ENCODE measurements at places on chromosomes 16 and 17.

- no peak for DNase-seq
Measured at GRCh38 chr17:1648173-1648962, 1.3 kb downstream of the RILP start.

GRCh38 chr17:18921912-18922451 is 30.0 kb upstream of the SLC5A10 start:
- no peak for DNase-seq

- peak; percentile 62 for DNase-seq
Measured at GRCh38 chr17:79009397-79010303, at the start of gene CANT1. CANT1 (minus strand) TSS chr17:79009764; CDS start chr17:78997622, 12,142 bp downstream.

DNA sequence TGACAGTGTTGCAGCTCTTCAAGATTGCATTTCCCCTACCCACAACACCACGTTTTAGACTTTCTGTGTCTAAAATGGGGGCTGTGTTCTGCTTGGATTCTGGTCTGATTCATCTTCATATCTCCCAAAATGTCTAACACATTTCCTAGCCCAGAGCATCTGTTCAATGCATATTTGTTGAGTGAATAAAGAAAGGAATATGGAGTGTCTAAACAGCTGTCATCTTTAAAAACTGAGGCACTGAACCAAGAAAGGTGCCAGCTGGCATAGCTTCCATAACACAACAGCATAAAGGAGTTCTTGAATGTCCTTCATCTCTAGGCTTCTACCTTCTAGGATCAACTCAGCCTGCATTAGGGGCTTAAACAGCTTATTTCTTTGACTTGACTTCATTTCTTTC is 67.4 kb downstream of the CDH11 start:
- no peak for DNase-seq

DNA sequence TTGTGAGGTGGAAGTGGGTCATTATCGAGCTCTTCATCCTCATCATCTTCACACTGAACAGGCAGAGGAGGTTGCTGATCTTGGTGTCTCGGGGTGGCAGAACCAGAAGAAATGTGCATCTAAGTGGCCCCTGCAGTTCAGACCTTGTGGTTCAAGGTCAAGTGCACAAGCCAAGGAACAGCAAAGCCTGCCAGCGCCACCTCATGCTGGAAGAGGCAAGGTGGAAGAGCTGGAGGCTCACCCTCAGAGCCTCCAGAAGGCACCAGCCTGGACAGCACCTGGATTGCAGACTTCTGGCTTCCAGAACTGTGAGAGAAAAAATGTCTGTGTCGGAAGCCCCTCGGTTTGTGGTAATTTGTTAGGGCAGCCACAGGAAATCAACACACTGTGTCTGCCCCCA is 32.7 kb downstream of the IFT140 start:
- no peak for DNase-seq

DNA sequence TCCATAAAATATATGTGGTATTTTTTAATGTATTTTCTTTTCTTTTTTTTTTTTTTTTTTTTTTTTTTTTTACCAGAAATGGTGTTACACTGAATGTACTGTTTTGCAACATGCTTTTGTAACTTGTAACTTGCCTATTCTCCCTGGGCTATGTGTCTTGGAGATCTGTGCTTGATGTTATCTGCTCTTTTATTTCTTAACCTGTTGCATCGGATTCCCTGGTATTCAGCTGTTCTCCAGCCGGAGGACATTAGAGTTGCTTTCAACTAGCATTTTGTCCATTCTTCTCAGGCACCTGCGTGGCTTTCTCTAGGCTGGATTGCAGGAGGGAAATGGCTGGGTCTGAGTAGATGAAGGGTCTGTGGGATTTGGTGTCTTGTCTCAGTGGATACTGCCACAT is 47.4 kb downstream of the KATNIP start:
- DNase-seq, result no peak

- no peak for DNase-seq
Measured at GRCh38 chr17:81837641-81838040, 2.8 kb upstream of the PPP1R27 start.

- DNase-seq, result no peak
Measured at GRCh38 chr17:42266462-42266861, 9.7 kb downstream of the STAT5B start.

GRCh38 chr17:64984181-64984580 is 64.9 kb upstream of the LRRC37A3 start:
- no peak for DNase-seq

DNA sequence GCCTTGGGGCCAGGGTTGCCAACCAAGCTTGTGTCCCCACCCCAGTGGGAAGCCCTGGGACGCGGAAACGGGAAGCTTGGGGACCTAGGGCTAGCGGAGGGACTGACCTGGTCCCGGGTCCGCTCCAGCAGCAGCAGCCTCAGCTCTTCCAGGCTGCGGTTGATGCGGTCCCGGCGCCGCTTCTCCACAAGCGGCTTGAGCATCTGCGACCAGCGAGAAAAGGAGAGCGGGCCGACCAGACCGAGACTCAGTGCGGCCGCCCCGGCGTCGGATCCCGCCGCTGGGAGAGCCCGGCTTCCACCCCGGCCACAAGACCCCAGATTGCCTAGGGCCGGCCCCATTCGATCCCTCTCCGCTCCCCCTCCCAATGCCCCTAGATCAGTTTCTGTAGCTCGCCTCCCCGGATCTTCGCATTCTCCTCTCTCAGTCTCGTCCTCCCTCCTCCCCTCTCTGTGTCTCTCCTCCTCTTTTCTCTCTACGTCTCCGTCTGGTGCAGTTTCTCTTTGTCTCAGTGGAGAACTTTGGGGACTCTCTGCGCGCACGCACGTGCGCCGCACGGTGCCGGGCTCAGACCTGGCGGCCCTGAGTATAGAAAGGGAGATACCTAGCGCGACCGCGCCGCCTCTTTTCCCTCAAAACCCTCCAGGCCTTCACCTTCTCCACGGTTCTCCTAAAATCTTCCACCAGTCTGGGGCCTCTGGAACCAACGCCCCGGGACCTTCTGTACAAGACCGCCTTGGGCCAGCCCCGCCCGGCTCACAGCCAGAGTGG is 797 bp downstream of the HES7 start:
- DNase-seq, result no peak

- DNase-seq, result no peak
Measured at GRCh38 chr16:58026139-58026704, 668 bp downstream of the MMP15 start.

GRCh38 chr17:8935191-8935590 is 30.3 kb downstream of the PIK3R5 start:
- DNase-seq, result no peak

GRCh38 chr16:72901000-72901627 is 146.8 kb downstream of the ZFHX3 start:
- DNase-seq, result no peak

GRCh38 chr17:73695035-73695738 is 50.9 kb upstream of the SDK2 start:
- DNase-seq, result no peak

DNA sequence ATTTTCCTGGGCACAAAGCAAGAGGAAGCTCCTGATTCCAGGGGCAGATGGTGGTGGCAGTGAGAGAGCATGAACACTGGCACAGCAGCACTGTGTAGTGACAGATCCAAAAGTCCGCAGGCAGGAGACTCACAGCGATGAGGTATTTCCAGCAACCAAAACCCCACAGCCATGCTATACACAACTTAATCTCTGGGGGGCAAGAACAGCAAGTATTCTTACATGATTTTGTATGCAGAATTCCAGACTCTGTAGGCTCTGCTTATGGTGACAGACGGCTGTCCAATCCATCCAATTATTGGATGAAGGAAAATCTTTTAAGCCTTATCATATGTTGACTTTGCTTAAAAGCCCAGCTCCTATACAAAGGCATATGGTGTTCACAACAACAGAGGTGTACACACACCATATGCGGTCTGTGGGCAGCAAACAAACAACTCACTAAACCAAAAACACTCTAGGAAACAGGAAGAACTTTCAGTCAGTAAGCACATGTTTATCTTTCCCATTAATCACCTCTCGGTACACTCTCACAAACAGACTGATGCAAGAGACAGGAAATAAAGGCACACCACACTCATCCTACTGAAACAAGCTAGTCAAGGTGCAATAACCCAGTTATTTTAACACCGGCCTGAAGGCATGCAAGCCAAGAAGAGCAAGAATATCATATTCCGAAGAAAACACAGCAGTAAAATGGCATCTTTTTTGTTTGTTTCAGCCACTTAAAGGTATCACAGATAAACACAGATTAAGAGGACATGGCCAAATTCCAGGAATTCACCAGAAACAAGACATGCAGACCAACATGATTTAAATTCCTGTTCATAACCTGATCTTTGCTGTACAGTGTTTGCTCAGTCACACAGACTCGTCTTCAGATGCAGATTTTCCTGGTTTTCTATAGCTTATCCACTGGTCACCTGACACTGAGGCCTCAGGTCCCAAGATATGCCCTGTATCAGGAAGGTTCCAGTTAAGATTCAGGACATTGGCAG is 47.8 kb downstream of the ERN1 start:
- peak; percentile 77 for DNase-seq

DNA sequence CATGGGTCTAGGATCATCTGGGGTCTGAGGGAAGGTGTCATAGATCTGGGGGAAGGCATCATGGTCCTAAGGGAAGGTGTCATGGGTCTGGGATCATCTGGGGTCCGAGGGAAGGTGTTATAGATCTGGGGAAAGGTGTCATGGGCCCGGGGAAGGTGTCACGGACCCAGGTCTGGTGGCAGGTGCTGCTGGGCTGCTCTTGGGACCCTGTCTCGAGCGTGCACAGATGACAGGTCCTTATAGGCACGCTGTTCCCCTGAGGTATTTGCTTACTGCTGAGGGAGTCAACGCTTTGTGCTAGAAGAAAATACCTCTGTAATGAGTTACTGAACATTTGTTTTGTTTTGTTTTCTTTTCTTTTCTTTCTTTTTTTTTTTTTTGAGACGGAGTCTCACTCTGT is 1.4 kb downstream of the RAB40C start:
- DNase-seq, result no peak

DNA sequence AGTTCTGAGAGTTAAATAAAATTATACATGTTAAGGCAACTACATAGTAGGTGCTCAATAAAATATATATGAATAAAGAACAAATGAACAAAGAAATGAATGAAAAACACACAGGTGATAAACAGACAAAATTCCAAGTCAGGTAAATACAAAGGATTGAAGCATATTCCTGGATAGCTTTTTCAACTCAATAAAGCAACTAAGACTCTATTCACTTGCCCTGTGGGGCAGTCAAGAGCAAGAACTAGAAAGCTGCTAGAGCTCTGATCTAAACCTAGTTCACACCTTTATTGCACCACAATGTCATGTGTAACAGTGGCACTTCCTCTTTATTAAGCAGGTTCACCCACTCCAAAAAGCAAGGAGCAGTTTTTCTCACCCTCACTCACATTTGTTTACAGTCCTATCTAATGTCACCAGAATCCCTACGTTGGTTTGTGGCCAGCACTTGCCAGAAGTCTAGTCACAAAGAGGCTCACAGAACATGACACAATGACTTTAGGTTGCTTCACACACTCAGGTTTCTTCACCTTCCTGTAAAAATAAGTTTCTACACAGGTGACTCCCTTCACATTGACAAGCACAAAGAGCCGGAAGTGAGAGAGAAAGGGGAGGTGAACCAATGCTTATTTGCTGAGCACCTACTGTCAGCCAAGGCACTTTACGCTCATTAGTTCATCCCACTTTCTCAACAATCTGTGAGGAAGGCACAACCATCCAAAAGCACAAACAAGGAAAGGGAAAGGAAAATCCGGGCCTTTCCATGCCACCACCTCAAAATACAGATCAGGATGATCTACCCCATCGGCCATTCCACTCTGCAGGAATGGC is 70.8 kb downstream of the XPO6 start:
- DNase-seq, result no peak

GRCh38 chr17:41018541-41018940 is 8.5 kb downstream of the KRTAP1-5 start:
- DNase-seq, result no peak

GRCh38 chr16:31474173-31474714 is 2.3 kb downstream of the TGFB1I1 start:
- no peak for DNase-seq

DNA sequence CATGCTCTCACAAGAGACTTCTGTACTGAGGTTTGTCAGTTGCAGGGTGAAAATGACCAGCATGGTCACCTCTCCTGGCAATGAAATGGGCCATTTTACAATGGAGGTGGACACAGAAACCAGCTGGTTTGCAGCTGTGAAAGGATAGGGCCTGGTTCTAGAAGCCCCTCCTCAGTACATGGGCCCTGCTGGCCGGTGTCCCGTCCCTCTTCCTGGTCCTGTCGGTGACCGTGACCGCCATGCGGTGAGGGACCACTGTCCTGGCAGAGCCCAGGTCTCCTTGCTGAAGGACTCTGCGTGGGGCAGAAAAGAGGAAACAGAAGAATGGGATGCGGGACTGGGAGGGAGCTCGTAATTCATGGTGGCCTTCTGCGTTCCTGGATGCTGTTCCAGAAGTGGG is 76.0 kb upstream of the ZNF423 start:
- DNase-seq, result no peak

DNA sequence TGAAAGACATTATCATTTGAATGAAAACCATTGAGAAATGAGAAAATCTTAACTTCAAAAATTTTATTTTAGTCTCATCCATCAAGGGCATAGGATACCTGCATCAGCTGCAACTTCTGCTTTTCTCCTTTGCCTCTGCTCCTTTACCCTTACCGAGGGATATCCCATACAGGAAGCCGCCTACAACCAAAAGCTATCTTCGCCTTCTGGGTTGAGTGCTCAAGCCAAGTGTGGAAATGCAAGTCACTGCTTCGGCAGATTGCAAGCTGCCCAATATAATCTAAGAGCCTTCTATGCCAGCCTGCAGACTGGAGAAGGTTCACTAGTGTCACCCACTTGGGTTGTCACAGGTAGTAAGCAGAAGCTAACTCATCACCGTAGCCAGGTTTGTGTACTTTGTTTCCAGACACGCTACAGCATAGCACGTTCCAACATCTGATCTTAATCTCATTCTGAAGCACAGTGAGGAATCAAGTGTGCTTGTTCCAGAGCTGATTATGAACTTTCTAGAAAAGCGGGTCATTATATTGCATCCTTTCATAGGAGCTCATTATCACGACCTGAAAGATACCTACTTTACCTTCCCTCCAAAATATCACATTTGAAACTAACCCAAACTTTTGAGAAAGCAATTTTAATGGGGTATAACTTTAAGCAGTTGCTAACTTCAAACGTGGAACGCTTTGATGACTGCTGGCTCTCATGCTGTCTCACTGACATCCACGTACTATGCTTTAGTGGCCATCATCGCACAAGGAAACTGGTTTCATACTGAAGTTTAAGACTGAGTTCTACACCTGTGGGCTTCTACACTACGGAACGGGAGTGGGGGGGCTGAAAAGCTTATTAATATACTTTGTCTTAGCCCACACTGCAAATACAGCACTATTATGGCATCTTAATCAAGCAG is 8.0 kb upstream of the UNK start:
- no peak for DNase-seq

- peak; percentile 18 for DNase-seq
Measured at GRCh38 chr17:62140836-62141235, 75.8 kb upstream of the MED13 start.

DNA sequence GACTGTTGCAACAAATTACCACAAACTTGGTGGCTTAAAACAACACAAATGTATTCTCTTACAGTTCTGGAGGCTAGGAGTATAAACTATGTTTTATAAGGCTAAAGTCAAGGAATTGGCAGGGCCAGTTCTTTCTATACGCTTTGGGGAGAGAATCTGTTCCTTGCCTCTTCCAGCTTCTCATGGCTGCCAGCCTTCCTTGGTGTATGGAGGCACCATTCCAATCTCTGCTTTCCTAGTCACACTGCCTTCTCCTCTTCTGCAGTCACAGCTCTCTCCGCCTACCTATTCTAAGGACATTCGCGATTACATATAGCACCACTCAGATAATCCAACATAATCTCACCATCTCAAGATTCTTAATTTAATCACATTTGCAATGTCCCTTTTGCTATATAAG is 140.4 kb upstream of the GNAO1 start:
- DNase-seq, result no peak

Measured in NCI-H510A (cell line).